Activated CD8-positive, alpha-beta memory T cell treated with anti-CD3 and anti-CD28 coated beads for 24 hours (primary cell): ENCODE measurements at places on chromosomes 2 and 18.

DNA sequence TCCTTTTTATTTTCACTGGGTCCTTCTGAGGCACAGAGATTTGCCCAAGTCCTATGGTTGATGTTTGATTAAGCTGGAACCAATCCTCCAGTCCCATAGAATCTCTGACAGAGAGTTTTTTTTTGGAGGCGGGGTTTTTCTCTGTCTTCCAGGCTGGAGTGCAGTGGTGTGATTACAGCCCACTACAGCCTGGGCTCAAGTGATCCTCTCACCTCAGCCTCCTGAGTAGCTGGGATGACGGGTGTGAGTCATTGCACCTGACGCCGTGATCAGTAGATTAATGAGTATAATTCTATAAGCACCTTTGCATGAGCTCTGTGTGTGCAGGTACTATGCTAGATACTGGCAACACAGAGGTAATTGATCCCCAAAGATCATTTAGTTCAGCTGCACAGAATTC is 15.3 kb upstream of the TRPM8 start:
- no peak for DNase-seq

- DNase-seq, result no peak
These were observed 111.4 kb downstream of the ZNF516 start for GRCh38 chr18:76383636-76384035.

- no peak for DNase-seq
These were observed 555.8 kb downstream of the NRXN1 start for GRCh38 chr2:50476174-50476573.

- DNase-seq, result no peak
These were observed 25.5 kb downstream of the CHST10 start for GRCh38 chr2:100391735-100392515.

- DNase-seq, result no peak
These were observed 49.1 kb downstream of the CYP1B1 start for GRCh38 chr2:38026846-38027245.

DNA sequence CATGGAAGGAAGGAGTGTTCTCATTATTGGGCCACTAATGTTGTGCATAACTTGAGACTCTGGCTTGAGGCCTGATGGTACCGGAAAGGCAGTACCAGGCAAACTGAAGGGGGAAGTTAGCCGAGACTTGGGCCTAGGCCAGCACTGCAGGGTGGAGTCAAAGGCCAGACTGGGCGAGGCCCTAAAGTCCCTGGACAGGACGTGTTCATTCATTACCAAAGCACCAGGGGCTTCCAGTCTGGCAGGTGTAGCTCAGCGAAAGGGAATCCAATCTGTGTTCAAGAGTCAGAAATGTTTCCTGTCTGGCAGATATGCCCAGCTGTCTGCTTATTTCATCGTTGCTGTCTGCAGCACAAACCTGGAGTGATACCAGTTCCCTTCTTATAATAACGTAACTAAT is 4.7 kb upstream of the ITSN2 start:
- no peak for DNase-seq

GRCh38 chr2:147630585-147630984 is 214.2 kb upstream of the ACVR2A start:
- no peak for DNase-seq

DNA sequence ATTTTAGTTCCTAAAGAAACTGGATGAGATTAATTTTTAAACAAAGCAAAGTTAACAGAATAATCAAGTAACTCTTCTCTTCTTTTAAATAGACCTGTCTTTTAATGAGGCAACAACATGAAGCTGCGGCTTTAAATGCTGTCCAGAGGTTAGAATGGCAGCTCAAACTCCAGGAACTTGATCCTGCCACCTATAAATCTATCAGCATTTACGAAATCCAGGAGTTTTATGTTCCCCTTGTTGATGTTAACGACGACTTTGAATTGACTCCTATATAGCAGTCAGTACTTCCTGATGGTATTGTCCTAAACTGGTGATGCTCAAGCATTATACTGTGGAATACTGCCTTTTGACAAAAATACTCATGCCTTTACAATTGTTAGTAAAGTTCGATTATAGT is 53.7 kb upstream of the TWSG1 start:
- no peak for DNase-seq

GRCh38 chr2:64000630-64001381 is 18.4 kb downstream of the VPS54 start:
- DNase-seq, result no peak

DNA sequence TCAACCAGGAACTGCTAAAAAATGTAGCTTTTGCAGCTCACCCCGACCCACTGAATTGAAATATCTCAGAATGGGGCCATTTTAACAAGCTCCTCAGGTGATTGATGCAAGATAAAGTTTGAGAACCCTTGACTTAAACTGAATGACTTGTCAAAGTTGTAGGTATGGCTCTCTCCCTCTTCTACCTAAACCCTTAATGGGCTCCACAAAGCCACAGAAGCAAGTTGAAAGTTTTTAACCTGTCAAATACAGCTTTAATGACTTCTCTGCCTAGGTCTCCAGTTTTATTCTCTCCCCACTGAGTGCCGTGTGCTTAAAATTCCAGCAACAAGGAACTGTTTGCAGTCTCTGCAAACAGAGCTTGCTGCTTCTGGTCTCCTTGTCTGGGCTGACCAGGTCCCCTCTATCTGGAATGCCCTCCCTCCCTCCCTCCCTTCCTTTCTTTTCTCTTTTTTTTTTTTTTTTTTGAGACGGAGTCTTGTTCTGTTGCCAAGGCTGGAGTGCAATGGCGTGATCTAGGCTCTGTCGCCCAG is 19.7 kb upstream of the RNF125 start:
- no peak for DNase-seq

GRCh38 chr2:186835628-186836027 is 13.3 kb downstream of the ZSWIM2 start:
- DNase-seq, result no peak

DNA sequence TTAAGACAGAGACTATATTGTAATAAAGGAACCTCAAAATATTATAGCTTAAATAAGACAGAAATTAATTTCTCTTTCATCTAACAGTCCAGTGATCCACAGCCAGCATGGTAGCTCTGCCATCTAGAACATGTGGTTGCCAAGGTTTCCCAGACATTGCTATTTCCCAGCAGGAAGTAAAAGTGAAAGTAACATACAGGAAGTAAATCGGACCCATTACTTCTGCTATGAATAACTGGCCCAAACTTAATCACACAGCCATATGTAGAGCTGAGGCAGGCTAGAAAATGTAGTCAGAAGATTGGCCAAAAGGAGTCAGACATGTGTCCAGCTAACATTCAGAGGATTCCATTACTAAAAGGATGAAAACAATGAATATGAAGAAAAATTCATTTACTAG is 71.0 kb downstream of the NOL4 start:
- DNase-seq, result no peak

- DNase-seq, result peak; percentile 64
These were observed 1.2 kb downstream of the CFLAR start for GRCh38 chr2:201116959-201117734.

GRCh38 chr2:3494984-3495666 is 24.2 kb downstream of the ADI1 start:
- peak; percentile 47 for DNase-seq

GRCh38 chr2:9527995-9528787 is 27.4 kb downstream of the ADAM17 start:
- DNase-seq, result no peak

DNA sequence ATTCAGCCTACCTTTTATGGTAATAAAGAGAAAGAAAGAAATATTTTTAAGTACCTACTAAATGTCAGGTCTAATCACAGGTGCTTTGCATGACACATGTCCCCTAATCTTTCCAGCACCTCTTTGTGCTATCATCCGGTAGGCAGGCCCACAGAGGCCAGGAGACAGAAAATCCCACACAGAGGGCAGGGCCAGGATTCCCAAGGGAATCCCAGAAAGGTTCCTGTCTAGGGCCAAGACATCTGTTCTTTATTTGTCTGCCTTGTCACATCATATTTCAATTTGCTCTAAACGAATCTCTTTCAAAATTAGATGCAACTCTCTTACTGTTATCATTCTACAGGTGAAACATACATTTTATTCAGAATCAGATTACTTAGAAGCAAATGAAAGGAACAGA is 676.1 kb upstream of the GYPC start:
- no peak for DNase-seq

DNA sequence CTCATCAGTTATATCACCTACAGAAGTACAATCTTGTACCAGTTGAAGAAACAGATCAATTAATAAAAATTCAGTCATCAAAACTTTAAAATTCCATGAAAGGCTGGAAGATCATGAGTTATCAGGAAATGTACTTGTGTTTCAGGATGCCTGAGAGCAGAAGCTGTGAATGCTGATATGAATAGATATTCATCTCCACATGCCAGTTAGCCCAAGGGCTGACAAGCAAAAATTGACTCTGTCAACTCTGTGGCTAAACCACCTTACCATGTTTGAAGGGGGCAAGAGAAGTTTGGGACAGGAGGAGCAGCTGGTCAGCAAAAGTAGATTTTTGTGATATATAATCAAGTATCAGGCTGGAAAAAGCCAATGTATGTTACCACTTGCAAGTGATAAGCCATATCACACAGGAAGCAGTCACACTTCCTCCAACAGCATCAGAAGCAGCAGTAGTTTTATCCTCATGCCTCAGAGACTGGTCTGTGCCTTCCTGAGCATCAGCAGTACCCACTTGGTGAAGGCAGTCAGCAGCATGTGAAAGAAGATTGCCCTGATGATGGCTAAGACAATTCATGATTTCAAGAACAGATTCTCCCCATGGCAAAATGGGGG is 328.2 kb upstream of the CNTNAP5 start:
- no peak for DNase-seq

GRCh38 chr18:42649331-42650035 is 466.0 kb downstream of the RIT2 start:
- no peak for DNase-seq

- DNase-seq, result no peak
These were observed 1.6 kb downstream of the PRKAG3 start for GRCh38 chr2:218829868-218830451.

GRCh38 chr2:158953926-158954763 is 14.3 kb upstream of the TANC1 start:
- DNase-seq, result peak; percentile 61

GRCh38 chr2:147492471-147492870 is 352.4 kb upstream of the ACVR2A start:
- no peak for DNase-seq

GRCh38 chr2:122692400-122693083 is 937.1 kb downstream of the TSN start:
- no peak for DNase-seq

GRCh38 chr18:46035696-46036680 is 36.1 kb downstream of the PSTPIP2 start:
- no peak for DNase-seq

- DNase-seq, result no peak
These were observed 195.0 kb upstream of the MMADHC start for GRCh38 chr2:149782572-149782971.

DNA sequence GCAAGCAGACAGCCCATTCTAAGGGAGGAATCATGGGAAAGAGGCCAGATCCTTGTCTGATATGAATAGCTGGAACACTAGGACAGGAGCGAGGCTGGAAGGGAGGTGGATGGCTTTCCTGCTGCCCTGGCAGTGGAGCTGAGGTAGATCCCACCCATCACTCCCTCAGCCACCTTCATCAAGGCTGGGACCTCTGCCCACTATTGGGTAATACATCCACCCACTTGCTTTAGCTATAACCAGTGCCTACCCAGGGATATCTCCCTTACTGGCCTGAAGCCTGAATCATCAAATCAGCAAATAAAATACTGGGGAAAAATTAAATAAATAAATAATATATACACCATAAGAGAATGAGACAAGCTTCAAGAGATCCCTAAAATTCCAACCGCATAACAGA is 183.2 kb upstream of the KYNU start:
- no peak for DNase-seq

DNA sequence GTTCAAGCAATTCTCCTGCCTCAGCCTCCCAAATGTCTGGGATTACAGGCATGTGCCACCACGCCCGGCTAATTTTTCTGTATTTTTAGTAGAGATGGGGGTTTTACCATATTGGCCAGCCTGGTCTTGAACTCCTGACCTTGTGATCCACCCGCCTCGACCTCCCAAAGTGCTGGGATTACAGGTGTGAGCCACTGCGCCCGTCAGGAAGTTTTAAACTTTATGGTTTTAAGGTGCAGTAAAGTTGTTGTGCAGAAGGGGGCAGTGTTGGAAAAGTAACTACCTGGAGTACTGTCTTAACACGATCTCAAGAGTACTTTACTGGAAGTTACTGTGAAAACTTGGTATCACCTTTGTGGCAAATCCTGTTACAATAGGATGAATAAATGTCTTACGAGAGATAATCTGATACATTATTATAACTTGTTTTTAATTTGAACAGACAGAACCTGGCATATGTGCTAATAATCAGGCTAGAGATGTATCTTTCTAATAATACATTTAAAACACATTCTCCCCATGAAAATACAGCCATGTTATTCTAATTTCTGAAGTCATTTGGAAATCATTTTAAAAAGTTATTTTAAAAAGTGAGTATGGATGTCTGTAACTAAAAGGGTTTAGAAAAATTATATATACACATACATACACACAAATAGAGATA is 10.8 kb downstream of the SPDYA start:
- DNase-seq, result peak; percentile 63

GRCh38 chr18:22912835-22913234 is 20.3 kb upstream of the RBBP8 start:
- DNase-seq, result no peak

- peak; percentile 5 for DNase-seq
These were observed 69.8 kb downstream of the CYBRD1 start for GRCh38 chr2:171592036-171592555.

- DNase-seq, result no peak
These were observed 731.9 kb upstream of the SALL3 start for GRCh38 chr18:78247615-78248289.

DNA sequence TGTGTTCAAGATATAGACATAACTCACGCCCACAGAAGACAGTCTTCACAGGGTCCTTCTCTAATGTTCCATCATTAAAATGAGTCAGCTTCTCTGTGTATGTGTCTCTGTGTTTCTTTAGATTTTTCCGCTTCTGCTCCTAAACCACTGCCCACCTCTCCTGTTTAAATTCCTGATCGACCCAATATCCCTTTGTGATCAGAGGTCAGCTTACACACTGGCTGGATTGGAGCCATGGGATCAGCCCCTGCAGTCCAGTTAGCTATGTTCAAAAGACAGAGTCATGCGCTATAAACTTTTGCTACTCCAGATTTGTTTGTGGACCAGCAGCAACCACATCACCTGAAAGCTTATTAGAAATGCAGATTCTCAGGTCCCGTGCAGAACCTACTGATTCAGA is 229.2 kb downstream of the C1D start:
- no peak for DNase-seq

GRCh38 chr2:184875212-184875611 is 276.9 kb downstream of the ZNF804A start:
- no peak for DNase-seq

DNA sequence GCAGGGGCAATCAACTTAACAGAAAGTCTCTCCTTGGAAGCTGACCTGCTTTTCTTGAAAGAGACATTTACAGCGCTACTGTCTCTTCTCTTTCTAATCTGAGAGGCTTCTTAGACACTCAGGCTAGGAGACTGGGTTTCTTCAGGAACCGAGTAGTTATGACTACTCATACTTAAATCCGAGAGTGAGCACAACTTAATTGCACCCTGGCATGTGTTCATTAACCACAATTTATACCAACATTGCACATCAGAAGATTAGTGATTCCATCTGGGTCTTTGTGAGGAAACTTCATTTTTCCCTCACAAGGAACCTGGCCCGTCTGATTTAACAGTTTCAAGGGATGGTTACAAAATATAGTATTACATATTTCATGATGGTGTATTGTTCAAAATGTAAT is 176.9 kb downstream of the UBE2E3 start:
- no peak for DNase-seq

GRCh38 chr2:118177318-118177717 is 89.0 kb downstream of the INSIG2 start:
- no peak for DNase-seq
